ENCODE measurements at places on chromosomes 3 and 15. TPM values are rescaled to one million over a fixed set of nuclear protein-coding genes. Genes with fewer than 3 reads are reported as not detected.

EHD4 gene
- total RNA-seq, result 26.4 TPM

CNTN3 gene
- not detected for total RNA-seq

PLA2G4E gene
- not detected for total RNA-seq

KCNMB3 gene
- 0.71 TPM for total RNA-seq

CFAP161 gene
- total RNA-seq, result not detected

MEIS2 gene
- not detected for total RNA-seq

GPR156 gene
- not detected for total RNA-seq

CHRNA5 gene
- total RNA-seq, result 8.9 TPM

DNA sequence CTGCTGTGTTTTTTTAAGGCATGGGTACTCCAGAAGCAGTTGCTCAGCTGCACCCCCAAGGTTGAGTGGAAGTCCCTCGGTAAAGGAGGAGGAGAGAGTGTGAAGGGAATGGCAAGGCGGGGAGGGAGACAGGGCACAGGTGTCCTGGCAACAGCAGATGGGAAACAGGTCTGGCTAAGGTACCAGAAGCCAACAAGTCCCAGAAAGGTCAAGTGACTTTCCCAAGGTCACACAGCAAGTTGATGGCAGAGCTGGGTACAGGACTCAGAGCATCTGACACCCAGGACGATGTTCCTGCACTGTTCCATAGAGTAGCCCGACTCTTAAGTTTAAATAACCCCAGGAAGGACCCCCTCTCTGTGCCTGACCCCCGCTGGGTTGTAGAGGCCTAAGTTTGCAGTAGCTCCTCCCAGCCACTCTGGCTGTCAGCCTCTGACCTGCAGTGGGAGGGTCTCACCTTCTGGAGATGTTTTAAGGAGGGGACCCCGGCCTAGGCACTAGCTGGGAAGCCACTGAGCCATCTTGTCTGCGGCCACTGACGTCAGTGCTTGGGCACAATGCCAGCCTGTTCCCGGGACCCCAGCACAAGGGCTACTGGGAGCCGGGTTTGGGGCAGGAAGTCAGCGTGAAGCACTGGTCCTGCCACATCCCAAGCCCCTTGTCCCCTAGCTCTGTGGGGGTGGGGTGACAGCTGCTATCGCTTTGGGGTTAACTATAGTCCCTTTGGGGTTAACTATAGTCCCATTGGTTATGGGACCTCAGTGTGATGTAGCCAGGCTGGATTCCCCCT is 10.5 kb downstream of the CSK start:
- peaks cover 11% of the 10 kb centered on the region for H3K36me3 ChIP-seq
- peak overlapping the region; percentile 46 for H3K4me3 ChIP-seq
- peaks cover 99% of the 10 kb centered on the region for H3K4me1 ChIP-seq
- H3K27me3 ChIP-seq, result no peaks in the 10 kb centered on the region
- no peak for DNase-seq
- no peak overlapping the region for H3K27ac ChIP-seq

DNA sequence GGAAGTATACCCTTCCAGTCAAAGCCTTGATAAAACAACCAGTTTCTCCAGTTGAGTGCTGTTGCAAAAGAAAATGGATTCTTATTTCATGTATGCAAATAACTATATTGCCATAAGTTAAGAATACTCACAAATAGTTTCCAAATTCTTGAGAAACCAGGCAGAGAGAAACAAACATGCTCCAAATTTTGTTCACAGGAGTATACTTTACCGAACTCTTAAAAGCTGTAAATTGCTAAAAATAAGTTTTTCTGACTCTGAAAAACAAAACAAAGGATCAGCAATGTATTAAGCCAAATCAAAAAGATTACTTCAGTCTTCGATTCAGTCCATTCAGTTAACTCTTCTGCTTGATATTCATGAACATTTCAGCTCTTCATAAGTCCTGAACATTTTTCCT is 646.5 kb downstream of the MCTP2 start:
- no peaks in the 10 kb centered on the region for H3K36me3 ChIP-seq
- no peak for DNase-seq
- no peak overlapping the region for H3K4me3 ChIP-seq
- H3K27ac ChIP-seq, result no peak overlapping the region
- H3K27me3 ChIP-seq, result no peaks in the 10 kb centered on the region

GRCh38 chr15:101183226-101183930 is 68.5 kb downstream of the CHSY1 start:
- H3K27ac ChIP-seq, result no peak overlapping the region
- H3K4me3 ChIP-seq, result no peak overlapping the region
- H3K27me3 ChIP-seq, result no peaks in the 10 kb centered on the region

DNA sequence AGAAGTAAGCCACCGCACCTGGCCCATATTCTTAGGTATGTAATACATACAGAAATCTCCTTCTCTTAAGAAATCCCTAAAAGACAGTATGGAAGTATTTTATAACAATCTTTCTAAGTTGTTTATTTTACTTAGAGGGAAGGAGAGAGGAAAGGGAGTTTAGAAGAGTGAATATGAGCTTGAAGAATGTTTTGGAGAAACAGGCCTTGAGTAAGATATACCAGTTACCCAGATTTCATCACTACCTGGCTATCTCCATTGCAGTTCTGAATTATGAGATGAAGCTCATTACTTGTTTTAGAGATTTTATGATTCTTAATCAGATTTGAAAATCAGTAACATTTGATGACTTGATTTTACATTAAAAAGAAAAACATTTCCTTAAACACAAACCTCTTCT is 71.9 kb downstream of the DCUN1D1 start:
- no peak overlapping the region for H3K27ac ChIP-seq
- H3K27me3 ChIP-seq, result no peaks in the 10 kb centered on the region
- DNase-seq, result no peak

GRCh38 chr3:54988302-54988837 is 60.5 kb upstream of the LRTM1 start:
- no peak overlapping the region for H3K4me3 ChIP-seq
- H3K27ac ChIP-seq, result no peak overlapping the region
- no peaks in the 10 kb centered on the region for H3K4me1 ChIP-seq
- no peak for DNase-seq
- H3K27me3 ChIP-seq, result no peaks in the 10 kb centered on the region

DNA sequence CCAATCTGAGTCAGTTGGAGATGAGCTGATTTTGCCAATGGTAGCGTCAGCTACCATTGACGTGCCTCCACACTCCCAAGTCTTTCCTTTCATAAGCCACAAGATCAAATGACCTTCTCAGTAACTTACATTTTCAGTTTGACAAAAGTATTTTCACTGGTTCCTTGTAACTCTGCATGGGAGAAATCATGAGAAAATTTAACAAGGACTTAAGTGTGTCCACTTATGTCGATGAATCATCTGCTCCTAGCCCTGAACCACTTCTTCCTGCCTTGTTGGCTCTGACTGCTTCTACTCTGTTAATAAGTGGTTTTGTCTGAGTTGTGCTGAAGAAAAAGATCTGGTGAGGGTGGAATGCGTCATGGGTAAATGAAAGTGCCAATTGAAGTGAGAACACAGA is 101.2 kb downstream of the NFKBIZ start:
- no peaks in the 10 kb centered on the region for H3K27me3 ChIP-seq
- H3K4me1 ChIP-seq, result no peaks in the 10 kb centered on the region
- no peak overlapping the region for H3K4me3 ChIP-seq
- H3K27ac ChIP-seq, result no peak overlapping the region
- no peak for DNase-seq
- no peaks in the 10 kb centered on the region for H3K36me3 ChIP-seq

GRCh38 chr3:186307594-186308221 is 54.3 kb downstream of the DGKG start:
- H3K27ac ChIP-seq, result no peak overlapping the region
- DNase-seq, result no peak
- H3K27me3 ChIP-seq, result peaks cover 3% of the 10 kb centered on the region
- no peaks in the 10 kb centered on the region for H3K4me1 ChIP-seq
- H3K36me3 ChIP-seq, result no peaks in the 10 kb centered on the region
- H3K4me3 ChIP-seq, result no peak overlapping the region

- H3K36me3 ChIP-seq, result peaks cover 29% of the 10 kb centered on the region
- H3K27ac ChIP-seq, result no peak overlapping the region
- H3K4me3 ChIP-seq, result no peak overlapping the region
- H3K4me1 ChIP-seq, result no peaks in the 10 kb centered on the region
Measured at GRCh38 chr3:143035466-143036211, 34.3 kb downstream of the U2SURP start.

GRCh38 chr3:52450489-52451236 is 3.2 kb downstream of the TNNC1 start:
- H3K4me1 ChIP-seq, result peaks cover 18% of the 10 kb centered on the region
- no peak overlapping the region for H3K4me3 ChIP-seq
- H3K27me3 ChIP-seq, result no peaks in the 10 kb centered on the region
- no peak overlapping the region for H3K27ac ChIP-seq

DNA sequence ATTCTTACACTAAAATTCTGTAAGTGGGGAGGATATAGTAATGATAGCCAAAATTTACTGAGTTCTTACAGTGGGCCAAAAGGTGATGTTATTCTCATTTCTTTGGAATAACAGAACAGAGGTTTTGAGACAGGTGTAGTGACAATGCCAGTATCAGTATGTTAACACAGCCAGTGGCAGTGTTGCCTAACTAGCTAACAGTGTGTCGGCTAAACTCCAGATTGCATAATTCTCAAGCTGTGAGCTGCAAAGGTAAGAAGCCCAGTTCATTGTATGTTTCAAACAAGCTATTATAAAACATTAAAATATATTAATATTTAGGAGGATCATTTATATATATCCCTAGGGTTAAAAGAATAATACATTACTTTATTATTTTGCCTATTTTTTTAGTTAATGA is 920 bp downstream of the SLC15A2 start:
- H3K27me3 ChIP-seq, result no peaks in the 10 kb centered on the region
- H3K36me3 ChIP-seq, result no peaks in the 10 kb centered on the region
- H3K4me3 ChIP-seq, result no peak overlapping the region
- no peaks in the 10 kb centered on the region for H3K4me1 ChIP-seq
- no peak overlapping the region for H3K27ac ChIP-seq

GRCh38 chr15:25058080-25058785 is 103.4 kb downstream of the SNRPN start:
- no peaks in the 10 kb centered on the region for H3K27me3 ChIP-seq
- no peak overlapping the region for H3K27ac ChIP-seq
- H3K4me3 ChIP-seq, result peak overlapping the region; percentile 39
- no peak for DNase-seq
- H3K4me1 ChIP-seq, result no peaks in the 10 kb centered on the region
- peaks cover 73% of the 10 kb centered on the region for H3K36me3 ChIP-seq

DNA sequence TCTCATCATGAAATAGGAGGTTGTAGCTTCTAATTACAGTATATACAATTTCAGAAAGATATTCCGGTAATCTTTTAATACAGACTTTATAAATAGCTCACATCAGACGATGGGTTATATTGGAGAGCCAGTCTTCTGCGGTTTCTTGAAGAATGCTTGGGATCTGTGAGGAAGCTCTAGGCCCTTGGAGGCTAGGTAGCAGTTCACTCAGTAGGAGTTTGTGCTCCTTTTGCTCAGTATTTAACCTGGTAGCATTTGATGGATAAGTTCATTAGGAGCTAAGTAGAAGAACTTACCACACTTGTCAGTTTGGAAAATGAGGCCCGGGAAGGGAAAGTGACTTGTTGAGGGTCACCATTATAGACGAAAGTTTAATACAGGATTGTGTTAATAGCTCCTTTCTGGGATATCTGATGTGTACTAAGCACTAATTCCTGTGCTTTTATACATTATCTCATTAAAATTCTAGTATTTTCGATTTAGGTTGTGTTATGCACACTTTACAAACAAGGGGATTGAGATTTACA is 2.8 kb downstream of the FNDC3B start:
- H3K4me3 ChIP-seq, result no peak overlapping the region
- H3K4me1 ChIP-seq, result peaks cover 17% of the 10 kb centered on the region
- H3K27ac ChIP-seq, result no peak overlapping the region
- DNase-seq, result no peak
- H3K36me3 ChIP-seq, result no peaks in the 10 kb centered on the region
- H3K27me3 ChIP-seq, result no peaks in the 10 kb centered on the region

DNA sequence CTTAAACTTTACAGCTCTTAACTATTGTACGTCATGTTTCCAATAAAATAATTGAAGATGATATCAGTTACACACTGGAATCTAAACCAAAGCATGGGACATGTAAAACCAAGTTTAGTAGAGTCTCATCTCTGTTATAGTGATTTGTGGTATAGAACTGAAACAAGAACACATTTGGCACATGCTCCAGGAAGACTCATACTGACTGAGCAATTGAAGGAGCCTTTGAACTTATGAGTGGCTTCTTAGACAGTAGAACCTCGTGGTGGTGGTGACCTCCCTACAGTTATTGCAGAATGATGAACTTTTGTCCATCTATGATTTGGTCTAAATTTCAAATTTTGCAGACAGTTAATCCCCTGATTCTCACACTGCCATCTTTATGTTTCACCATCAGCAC is 729.7 kb downstream of the ROBO1 start:
- H3K27me3 ChIP-seq, result no peaks in the 10 kb centered on the region
- no peaks in the 10 kb centered on the region for H3K4me1 ChIP-seq
- H3K27ac ChIP-seq, result no peak overlapping the region
- DNase-seq, result no peak
- H3K4me3 ChIP-seq, result no peak overlapping the region
- H3K36me3 ChIP-seq, result no peaks in the 10 kb centered on the region

DNA sequence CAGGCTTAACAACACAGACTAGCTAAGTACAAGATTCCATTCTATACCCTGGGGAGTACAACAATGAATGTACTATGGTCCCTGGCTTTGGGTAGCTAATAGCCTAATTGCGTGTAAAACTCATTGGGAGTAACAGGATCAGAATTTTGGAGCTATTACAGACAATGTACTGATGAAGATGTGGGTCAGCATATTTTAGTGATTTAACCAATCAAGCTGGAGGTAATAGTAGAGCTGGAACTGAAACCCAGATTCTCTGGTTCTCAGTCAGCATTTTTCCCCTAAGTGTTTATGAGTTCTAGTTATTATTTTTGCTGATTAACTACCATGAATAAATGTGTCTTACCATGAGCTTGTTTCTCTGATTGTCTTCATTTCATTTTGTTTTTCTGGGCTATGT is 578.7 kb downstream of the NLGN1 start:
- no peaks in the 10 kb centered on the region for H3K36me3 ChIP-seq
- no peak overlapping the region for H3K4me3 ChIP-seq
- DNase-seq, result no peak
- H3K27ac ChIP-seq, result no peak overlapping the region
